AG04449 (cell line): ENCODE measurements at places on chromosomes 7 and 10.

GRCh38 chr7:2299131-2299829 lies 15.0 kb downstream of the SNX8 start:
- DNase-seq, result no peak

DNA sequence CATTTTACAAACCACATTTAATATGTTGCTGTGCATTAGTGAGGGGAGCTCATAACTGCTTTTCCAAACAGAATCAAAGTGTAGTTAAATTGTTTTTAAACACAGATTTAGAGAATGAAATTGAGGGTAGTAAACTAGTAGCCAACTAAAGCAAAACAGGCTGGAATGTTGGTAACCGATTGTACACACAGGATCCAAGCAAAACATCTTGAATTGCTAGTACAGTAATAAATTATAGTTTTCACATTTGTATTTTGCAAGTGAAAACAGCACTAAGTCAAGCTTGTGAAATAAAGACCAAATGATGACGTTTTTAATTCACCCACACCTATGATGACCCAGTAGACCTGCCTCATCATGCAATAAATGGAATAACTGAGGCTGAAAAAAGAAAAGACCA lies 198.3 kb downstream of the HDAC9 start:
- no peak for DNase-seq

DNA sequence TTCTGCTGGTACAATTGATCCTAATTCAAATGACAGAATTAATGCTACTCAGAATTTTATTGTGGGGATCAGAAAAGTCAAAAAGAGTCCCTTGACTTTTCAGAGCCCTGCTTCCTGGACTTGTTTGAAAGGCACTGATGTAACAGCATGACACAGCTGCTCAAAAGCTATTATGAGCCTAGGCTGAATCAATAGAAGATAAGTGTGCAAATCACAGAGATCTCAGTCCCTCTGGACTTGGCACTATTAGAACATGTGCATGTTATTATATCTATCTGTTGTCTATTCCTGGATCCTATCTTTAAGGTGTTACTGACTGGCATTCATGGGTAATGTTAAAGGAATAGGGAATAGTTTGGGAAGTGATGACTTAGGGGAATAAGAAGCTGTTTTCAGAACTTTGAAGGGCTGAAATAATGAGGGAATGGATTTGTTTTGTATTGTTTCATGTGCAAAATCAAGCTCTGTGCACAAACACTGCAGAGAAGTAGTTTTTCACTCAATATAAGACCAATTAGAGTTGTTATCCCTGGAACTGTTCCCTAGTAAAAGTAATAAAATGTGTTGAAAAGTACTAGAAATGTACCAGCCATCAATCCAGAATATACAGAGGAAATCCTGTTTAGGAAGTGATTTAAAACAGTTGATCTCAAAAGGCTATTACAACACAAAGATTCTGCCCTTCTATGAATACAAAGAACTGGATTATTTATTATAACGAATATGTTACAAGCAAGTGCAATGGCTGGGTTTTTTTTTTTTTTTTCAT lies 814.9 kb upstream of the C7orf33 start:
- no peak for DNase-seq

DNA sequence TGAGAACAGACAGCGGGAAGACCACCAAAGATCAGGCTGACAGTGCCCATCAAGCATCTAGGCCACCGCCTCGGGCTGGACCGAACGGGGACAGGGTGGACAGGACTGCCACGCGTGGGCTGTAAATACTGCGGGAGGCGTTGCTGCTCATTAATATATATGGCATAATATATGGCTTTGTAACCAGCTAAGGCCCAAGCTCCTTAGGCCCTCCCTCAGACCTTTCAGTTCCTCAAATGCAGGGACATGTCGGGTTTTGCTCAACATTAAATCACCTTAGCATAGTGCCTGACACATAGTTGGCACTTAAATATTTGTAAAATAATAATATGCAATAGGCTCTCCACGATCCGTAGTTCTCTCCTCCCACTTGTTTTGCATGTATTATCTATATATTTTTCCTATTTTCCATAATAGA lies 402 bp upstream of the TMEM168 start:
- DNase-seq, result no peak

- DNase-seq, result no peak
Measured at GRCh38 chr10:72337039-72337629, 17.6 kb downstream of the DNAJB12 start.

DNA sequence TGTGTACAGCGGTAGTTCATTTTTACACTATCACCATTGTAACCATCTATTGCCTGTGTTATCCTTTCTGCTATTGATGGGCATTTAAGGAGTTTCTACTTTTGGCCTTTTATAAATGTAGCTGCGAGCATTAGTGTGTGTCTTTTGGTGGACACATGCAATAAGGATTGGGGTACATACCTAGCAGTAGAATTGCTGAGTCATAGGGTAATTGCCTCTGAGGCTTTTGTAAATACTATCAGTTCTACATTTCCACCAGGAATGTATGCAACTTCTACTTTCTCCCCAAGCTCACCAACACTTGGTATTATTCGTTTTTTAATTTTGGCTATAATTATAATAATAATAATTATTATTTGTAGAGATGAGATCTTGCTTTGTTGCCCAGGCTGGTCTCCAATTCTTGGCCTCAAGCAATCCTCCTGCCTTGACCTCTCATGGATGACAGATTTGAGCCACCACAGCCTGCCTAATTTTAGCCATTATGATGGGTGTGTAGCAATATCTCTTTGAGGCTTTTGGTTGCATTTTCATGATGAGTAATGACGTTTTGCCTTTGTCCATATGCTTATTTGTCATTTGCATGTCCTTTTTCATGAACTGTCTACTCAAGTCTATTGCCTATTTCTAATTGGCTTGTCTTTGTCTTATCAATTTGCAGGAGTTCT lies 277.0 kb downstream of the ACTR3B start:
- DNase-seq, result no peak

DNA sequence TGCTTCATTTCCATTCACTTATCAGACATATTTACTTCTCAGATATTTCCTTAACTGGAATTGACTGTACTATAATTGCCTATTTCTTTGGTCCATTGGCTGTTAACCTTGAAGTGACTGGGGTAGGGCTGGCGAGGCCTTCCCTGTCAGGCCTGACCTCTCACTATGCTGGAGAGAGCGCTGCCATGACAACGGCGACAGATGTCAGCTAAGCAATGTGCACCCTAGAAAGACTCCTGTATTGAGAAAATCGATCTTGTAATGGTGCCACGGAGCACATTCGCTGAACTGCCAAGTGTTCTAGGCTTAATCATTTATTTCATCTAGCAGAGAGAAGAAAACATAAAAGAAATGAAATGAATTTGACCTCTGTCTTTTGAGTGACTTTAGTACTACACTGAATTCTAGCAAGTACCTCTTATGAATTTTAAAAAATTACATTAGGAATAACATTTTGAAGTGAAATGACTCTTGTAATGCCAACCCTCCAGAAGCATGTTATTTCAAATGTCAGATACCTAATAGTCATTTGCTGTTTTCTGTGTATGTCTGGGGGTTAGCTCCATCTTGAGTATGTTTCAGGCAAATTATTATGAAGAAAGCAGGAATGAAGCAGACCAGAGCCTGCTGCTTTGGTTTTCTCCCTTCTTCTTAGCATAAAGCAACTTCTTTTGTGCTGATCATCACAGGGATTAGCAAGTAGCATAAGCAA lies 148.0 kb downstream of the SNX10 start:
- no peak for DNase-seq

GRCh38 chr7:6175645-6176044 lies 96.8 kb downstream of the CYTH3 start:
- peak; percentile 26 for DNase-seq

DNA sequence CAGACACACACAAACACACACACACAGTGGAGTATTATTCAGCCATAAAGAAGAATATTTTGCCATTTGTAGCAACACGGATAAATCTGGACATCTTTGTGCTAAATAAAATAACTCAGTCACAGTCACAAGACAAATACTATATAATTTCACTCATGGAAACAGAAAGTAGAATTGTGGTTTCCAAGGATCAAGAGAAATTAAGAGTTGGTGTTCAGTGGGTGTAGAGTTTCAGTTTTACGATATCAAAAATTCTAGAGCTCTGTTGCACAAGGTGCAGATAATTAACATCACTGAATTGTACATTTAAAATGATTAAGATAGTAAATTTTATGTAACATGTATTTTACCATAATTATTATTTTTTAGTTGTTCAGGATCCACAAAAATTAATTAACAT lies 1235.0 kb downstream of the XPNPEP1 start:
- no peak for DNase-seq

GRCh38 chr7:91527460-91527859 lies 263.2 kb downstream of the FZD1 start:
- no peak for DNase-seq
